Activated T-cell treated with anti-CD3 and anti-CD28 coated beads for 24 hours (primary cell): ENCODE measurements at places on chromosomes 2 and 18.

GRCh38 chr2:226185616-226186211, 613.9 kb downstream of the IRS1 start:
- DNase-seq = no peak

- DNase-seq = no peak
These were observed 3.4 kb upstream of the ITGB6 start for GRCh38 chr2:160203422-160203821.

DNA sequence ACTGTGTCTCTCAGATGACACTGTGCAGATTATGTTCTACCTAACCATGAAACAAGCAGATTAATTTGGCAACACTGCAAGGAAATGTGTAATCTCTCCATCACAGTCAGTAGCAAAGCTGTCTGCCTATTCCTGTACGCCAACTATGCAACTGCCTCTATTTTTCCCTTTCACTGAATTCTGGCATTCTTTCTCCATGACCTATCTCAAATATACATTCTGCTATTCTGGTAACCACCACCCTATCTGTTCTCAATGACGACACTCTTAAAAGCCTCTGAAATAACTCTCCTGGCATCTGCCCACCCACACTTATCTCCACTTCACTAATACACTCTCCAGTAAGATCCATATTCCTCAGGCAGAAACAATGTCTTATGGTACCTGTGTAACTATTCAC, 78.7 kb downstream of the ABCA12 start:
- DNase-seq = no peak

DNA sequence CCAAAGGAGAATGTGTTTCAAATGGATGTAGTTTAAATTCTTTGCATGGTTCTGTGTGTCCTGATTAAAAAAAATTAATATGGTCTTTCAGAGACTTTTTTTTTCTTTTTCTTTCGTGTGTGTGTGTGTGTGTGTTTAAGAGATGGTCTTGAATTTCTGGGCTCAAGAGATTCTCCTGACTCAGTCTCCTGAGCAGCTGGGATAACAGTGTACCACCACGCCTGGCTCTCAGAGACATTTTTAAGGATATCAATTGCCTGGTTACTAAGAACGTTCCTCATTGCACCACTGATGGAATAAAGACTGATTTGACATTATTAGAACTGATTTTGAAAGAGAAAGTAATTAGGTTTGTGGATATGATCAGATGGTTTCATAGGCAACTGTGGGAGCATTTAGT, 163.8 kb upstream of the SMAD7 start:
- no peak for DNase-seq
